ENCODE measurements at places on chromosomes 3 and 15.

DNA sequence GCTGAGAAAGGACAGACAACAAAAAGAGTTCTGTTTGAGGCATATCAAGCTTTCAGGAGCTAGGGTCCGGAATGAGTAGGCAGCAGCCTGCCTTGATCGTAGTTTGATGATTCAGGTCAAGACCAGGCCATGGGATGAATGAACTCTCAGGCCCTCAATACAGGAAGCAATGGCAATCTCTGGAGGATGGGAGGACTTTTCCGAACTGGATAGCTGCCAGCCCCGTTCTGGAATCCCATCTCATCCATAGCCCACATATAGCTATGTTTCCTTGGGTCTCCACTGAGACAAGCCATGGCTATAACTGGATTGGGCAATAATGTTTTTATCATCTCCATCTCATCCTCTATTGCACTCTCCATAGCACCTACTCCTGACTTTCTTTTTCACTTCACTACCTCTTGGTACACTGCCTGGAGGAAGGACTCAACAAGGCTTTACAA is 12.8 kb downstream of the AHSG start:
- no peaks in the 10 kb centered on the region for H3K4me1 ChIP-seq
- H3K4me3 ChIP-seq = no peak overlapping the region
- no peak overlapping the region for H3K27ac ChIP-seq

DNA sequence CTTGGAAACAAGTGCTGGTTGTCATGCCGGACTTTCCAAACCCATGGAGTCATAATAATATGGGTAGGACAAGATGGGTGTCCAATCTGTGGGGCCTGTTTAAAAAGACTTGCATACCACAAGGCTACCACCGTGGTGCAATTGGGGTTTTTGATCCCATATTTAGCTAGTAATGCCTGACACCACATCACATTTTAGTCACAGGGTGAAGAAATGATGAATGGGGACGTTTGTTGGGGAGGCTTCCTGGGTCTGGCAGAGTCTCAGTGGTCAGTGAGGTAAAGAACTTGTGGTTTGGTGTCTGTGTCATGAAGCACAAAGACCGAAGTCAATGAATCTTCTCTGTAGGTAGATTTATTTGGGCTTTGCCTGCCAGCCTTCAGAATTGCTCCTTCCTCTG is 31.0 kb downstream of the P3H2 start:
- no peaks in the 10 kb centered on the region for H3K4me1 ChIP-seq
- H3K27ac ChIP-seq = no peak overlapping the region
- no peak overlapping the region for H3K4me3 ChIP-seq
- H3K36me3 ChIP-seq = no peaks in the 10 kb centered on the region
- DNase-seq = no peak

GRCh38 chr3:155737844-155738460 is 6.9 kb downstream of the PLCH1 start:
- H3K36me3 ChIP-seq = no peaks in the 10 kb centered on the region
- no peak overlapping the region for H3K4me3 ChIP-seq
- H3K4me1 ChIP-seq = no peaks in the 10 kb centered on the region
- H3K27me3 ChIP-seq = no peaks in the 10 kb centered on the region

DNA sequence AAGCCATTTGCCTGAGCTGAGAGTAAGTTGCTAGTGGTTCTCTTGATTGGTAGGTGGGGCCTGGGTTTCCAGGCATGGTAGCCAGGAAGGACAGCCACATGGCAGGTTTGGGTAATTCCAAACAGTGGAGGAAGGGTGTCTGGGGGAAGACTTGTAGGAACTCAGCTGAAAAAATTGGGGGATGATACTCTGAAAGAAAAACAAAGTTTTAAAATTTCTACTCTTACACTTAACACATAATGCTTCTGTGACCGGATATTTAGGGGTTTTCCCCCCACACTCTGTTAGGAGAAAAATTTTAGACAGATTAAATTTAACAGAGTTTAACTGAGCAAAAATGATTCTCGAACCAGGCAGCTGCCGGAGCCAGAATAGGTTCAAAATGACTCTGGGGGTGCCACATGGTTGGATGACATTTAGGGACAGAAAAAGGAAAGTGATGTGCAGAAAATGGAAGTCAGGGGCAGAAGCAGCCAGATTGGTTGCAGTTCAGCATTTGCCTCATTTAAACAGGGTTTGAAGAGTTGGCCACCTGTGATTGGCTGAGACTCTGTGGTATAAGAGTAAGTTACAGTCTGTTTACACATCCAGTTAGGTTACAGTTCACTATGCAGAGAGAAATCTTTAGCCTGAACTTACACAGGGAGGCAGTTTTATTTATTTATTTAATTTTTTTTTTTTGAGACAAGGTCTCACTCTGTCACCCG is 8.1 kb downstream of the B2M start:
- H3K27me3 ChIP-seq = no peaks in the 10 kb centered on the region
- H3K27ac ChIP-seq = peak overlapping the region; percentile 22
- peaks cover 11% of the 10 kb centered on the region for H3K36me3 ChIP-seq
- peaks cover 11% of the 10 kb centered on the region for H3K4me1 ChIP-seq
- DNase-seq = peak; percentile 40

GRCh38 chr3:133531981-133532380 is 41.5 kb upstream of the CDV3 start:
- no peak for DNase-seq
- H3K27me3 ChIP-seq = no peaks in the 10 kb centered on the region
- H3K4me3 ChIP-seq = no peak overlapping the region
- H3K36me3 ChIP-seq = no peaks in the 10 kb centered on the region
- peaks cover 3% of the 10 kb centered on the region for H3K4me1 ChIP-seq
- peak overlapping the region; percentile 30 for H3K27ac ChIP-seq

DNA sequence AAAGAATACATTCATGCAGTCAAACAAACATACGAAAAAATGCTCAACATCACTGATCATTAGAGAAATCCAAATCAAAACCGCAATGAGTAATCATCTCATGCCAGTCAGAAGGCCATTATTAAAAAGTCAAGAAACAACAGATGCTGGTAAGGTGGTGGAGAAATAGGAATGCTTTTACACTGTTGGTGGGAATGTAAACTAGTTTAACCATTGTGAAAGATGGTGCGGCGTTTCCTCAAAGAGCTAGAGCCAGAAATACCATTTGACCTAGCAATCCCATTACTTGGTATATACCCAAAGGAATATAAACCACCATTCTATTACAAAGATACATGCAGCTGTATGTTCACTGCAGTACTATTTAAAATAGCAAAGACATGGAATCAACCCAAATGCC is 330.4 kb downstream of the EDEM1 start:
- no peaks in the 10 kb centered on the region for H3K36me3 ChIP-seq
- no peak overlapping the region for H3K27ac ChIP-seq
- no peaks in the 10 kb centered on the region for H3K27me3 ChIP-seq
- H3K4me1 ChIP-seq = no peaks in the 10 kb centered on the region
- DNase-seq = no peak

DNA sequence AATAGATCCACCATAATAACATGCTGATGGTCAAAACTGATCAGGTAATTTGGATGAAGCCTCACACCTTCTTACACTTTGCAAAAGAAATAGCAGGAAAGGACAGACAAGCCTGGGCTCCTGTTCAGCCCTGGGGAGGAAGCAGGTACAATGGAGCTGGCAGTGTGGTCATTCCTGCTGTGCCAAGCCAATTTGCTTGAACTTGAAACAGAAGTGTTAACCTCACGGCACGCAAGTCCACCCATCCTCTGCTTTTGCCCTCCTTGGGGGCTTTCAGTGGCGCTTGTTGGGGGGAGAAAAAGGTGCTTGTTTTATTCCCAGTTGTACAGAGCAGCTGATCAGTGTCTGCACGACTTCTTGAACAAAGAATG is 36.8 kb upstream of the RFTN1 start:
- no peak overlapping the region for H3K27ac ChIP-seq
- H3K27me3 ChIP-seq = peaks cover 7% of the 10 kb centered on the region
- no peak overlapping the region for H3K4me3 ChIP-seq
- DNase-seq = no peak

DNA sequence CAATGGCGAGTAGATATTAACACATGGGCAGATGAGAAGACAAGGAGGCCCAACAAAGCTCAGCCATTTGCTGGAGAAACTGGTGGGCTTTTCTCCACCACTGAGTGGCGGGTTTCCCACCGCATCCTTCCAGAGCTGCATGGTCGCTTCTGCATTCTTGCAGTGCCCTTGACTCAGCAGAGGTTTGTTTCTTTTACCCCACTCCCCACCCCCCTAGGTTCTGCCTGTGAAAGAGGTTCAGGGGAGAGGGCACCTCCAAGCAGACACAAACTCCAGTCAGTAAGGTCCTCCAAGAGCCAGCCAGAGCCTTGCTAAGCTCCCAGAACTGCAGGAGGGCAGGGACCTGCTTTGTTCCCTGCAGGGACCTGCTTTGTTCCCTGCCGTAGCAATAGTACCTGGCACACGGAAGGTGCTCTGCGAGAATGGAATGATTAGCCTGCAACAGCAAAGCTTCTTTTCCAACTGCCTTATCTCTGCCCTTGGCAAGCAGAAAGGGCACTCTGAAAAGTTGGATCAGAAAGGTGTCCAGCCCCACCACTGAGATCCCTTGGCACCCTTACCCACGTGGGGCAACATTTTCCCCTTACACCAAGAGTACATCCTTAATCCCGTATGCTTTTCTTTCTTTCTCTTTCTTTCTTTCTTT is 1.4 kb downstream of the PAQR5 start:
- H3K36me3 ChIP-seq = no peaks in the 10 kb centered on the region
- DNase-seq = peak; percentile 60
- peaks cover 17% of the 10 kb centered on the region for H3K27me3 ChIP-seq
- peaks cover 5% of the 10 kb centered on the region for H3K4me1 ChIP-seq
- H3K27ac ChIP-seq = no peak overlapping the region

- H3K36me3 ChIP-seq = no peaks in the 10 kb centered on the region
- no peak overlapping the region for H3K27ac ChIP-seq
- H3K27me3 ChIP-seq = no peaks in the 10 kb centered on the region
Measured at GRCh38 chr15:83115831-83116565, 8.6 kb downstream of the TM6SF1 start.

DNA sequence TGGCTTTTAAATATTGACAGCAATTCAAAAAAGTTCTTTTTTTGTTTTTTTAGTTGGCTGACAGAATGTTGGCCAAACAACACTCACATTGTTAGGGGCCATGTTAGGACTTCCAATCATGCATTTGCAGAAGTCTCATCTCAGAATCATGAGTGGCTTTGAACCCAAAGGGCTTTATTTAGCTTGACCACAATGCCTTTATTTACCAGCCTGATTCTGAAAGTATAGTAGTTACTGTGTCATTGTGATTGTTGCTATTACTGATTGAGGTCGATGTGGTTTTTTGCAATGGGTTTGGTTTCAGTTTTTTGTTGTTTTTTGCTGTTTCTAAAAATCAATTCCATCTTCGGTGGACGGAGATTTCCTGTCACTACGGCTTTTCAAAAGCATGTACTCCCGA is 7.2 kb downstream of the GLDN start:
- no peak overlapping the region for H3K27ac ChIP-seq
- no peaks in the 10 kb centered on the region for H3K36me3 ChIP-seq
- no peak for DNase-seq

DNA sequence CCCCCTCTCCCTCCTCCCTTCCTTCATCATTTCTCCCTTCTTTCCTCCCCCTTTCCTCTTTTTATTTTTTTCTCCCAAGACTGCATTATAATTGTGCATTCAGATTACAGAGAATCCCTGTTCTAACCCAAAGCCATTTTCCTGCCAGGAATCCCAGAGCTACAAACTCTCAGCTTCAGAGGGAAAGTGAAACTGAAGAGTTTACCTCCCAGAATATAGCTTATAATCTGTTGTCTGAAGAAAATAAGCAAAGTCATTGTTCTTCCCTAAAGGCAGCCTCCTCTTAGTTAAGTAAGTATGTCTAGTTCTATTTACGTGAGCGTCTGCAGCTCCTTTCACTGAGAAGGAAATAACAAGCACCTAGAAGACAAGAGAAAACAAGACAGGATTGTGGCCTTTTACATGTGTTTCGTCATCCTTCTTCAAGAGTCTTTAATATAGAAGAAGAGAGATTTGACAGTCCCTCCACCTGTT is 97.2 kb downstream of the CHST2 start:
- no peaks in the 10 kb centered on the region for H3K36me3 ChIP-seq
- no peaks in the 10 kb centered on the region for H3K27me3 ChIP-seq
- H3K4me3 ChIP-seq = no peak overlapping the region
- peak; percentile 1 for DNase-seq
- H3K27ac ChIP-seq = no peak overlapping the region

GRCh38 chr15:55860468-55860867 is 117.5 kb upstream of the PRTG start:
- no peaks in the 10 kb centered on the region for H3K27me3 ChIP-seq
- no peak overlapping the region for H3K27ac ChIP-seq

DNA sequence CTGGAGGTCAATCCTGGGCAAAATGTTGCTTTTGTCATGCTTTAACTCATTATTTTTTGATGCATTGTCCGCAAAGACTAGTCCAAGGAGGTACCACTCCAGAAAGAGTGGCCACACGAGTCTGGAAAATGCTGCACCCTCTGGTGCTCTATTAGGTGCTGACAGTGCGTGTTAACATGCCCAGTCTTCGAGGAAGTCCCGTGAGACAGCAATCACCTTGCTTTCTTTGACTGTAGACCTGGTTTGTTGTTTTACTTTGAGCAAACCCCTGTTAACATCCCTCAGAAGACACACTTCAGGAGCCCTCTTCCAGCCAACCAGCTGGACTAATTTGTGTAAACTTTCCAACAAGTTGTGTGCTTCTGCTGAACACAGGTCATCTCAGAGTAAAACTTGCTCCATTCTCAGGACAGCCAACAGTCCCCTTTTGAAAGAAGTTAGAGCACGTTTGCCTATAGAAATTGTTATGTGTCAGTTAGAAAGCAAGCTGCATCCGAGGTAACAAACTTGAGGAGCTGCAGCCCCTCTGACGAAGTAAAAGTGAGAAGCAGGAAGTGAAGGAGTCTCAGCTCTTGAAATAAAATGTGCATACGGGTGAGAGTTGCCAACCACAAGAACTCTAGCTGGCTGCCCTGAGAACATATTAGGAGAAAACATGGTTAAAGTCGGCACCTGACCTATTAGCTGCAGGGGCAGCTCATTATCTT is 205.0 kb downstream of the LPP start:
- peak overlapping the region; percentile 5 for H3K27ac ChIP-seq
- no peak overlapping the region for H3K4me3 ChIP-seq
- peak; percentile 47 for DNase-seq
- no peaks in the 10 kb centered on the region for H3K36me3 ChIP-seq

GRCh38 chr3:187999821-188000220 is 154.1 kb upstream of the LPP start:
- peak overlapping the region; percentile 87 for H3K27ac ChIP-seq
- no peaks in the 10 kb centered on the region for H3K27me3 ChIP-seq
- no peak overlapping the region for H3K4me3 ChIP-seq
- H3K36me3 ChIP-seq = no peaks in the 10 kb centered on the region

- no peak overlapping the region for H3K4me3 ChIP-seq
- H3K27ac ChIP-seq = peak overlapping the region; percentile 70
- no peaks in the 10 kb centered on the region for H3K4me1 ChIP-seq
- no peak for DNase-seq
Measured at GRCh38 chr3:196792771-196793170, 53.1 kb downstream of the PAK2 start.

- H3K4me3 ChIP-seq = no peak overlapping the region
- H3K27me3 ChIP-seq = no peaks in the 10 kb centered on the region
Measured at GRCh38 chr3:4512895-4513616, 19.9 kb downstream of the ITPR1 start.

Measured in small intestine (tissue), 16 donors.